IMR-90 (cell line): ENCODE measurements at places on chromosomes 7 and 10. TPM values are rescaled to one million over a fixed set of nuclear protein-coding genes. Genes with fewer than 3 reads are reported as not detected.

GRCh38 chr10:44249490-44249889 lies 135.4 kb downstream of the CXCL12 start:
- no peak for DNase-seq

GRCh38 chr10:8584666-8585065 lies 530.2 kb downstream of the GATA3 start:
- no peak for DNase-seq

DNA sequence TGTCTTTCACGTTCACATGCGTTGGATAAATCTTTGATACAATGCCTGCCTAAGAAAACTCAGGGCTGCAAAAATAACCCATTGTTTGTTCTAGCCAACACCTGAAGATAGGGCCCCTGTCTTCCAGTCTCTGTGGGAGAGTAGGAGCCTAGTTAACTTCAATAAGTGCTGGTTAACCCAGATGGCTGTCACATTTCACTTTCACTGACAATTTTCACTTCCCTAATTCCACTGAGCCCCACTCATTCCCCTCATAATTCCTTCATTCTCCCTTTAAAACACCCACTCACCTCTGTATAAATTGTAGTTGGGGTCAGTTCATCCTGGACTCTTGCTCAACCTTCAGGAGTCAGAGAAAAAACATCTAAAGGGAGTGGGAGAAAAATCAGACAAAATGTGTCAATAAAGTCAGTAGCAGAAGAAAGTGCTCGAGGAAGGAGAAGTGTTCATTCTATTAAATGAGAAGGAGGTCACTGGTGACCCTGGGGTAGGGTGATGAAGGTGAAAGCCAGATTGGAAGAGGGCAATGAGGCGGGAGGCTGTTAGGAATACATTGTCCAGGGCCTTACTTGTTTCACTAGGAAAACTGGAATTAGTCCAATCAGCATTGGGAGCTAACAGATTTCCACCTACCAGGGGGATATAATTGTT lies 51.2 kb upstream of the ABI1 start:
- no peak for DNase-seq

DNA sequence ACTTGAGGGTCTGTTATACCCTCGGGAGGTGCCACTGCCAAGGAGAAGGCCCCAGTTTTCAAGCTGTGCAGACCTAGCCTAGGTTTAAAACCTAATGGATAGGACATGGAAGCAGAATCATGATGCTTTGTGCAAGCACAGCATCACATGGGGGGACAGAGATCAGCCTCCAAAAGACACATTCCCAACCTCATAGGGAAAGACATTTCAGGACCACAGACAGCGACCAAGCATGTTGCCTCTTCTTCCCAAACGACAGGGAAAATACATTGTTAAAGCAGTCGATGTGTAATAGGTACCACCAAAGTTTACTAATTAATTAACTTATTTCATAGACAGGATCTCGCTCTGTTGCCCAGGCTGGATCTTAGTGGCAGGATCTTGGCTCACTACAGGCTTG lies 573.9 kb downstream of the TCERG1L start:
- no peak for DNase-seq

The HSPA12A gene
- total RNA-seq: 16.1 and 18.6 TPM in 2 replicates

The FZD1 gene
- total RNA-seq: 3.6 and 4.4 TPM in 2 replicates

The CNPY1 gene
- total RNA-seq: not detected in 2 replicates
